ENCODE measurements at places on chromosomes 1 and 21. TPM values are rescaled to one million over a fixed set of nuclear protein-coding genes. Genes with fewer than 3 reads are reported as not detected.

The THEMIS2 gene
- total RNA-seq = 5.9 TPM

The RSPO1 gene
- total RNA-seq = not detected

The LAMB3 gene
- total RNA-seq = 331 TPM

The STPG1 gene
- total RNA-seq = 9.1 TPM

The VPS72 gene
- total RNA-seq = 91.4 TPM

The CHRM3 gene
- 2.6 TPM for total RNA-seq

The CD1B gene
- not detected for total RNA-seq

The VHLL gene
- total RNA-seq = 0.81 TPM

The CHD5 gene
- 0.27 TPM for total RNA-seq

The RNU1-2 gene
- total RNA-seq = 1,905 TPM

The IL12RB2 gene
- total RNA-seq = not detected

The NR5A2 gene
- 9.5 TPM for total RNA-seq

The BACE2 gene
- total RNA-seq = 59.0 TPM

The C1QA gene
- not detected for total RNA-seq

The NOC2L gene
- total RNA-seq = 107 TPM

The CCDC24 gene
- total RNA-seq = 20.2 TPM

The PRPF38A gene
- 52.4 TPM for total RNA-seq

The TNFRSF9 gene
- total RNA-seq = 0.42 TPM

Data from Calu3 (cell line).